ENCODE measurements at places on chromosomes 2 and 18.

GRCh38 chr2:11364565-11364887 lies 20.1 kb upstream of the ROCK2 start:
- DNase-seq: no peak

GRCh38 chr18:13223311-13224143 lies 5.0 kb downstream of the LDLRAD4 start:
- no peak for DNase-seq

DNA sequence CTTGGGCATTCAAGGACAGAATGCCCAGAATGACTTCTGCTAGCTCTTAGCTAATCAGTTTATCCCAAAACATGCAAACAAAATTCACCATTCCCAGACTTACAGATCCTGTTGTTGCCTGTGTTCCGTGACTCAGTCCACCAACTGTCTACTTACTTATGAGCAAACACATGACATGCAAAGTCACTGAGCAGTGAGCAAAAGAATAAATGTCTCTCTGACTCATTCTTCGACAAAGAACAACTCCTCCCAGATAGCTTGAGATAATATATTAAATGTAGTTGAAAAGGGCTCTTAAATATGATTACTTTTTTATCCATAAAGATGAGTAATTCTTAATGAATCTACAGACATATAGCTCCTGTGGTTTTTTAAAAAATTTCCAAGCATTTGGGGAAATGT lies 9.0 kb upstream of the CREG2 start:
- DNase-seq: no peak

GRCh38 chr18:400456-400855 lies 100.0 kb downstream of the COLEC12 start:
- DNase-seq: no peak

DNA sequence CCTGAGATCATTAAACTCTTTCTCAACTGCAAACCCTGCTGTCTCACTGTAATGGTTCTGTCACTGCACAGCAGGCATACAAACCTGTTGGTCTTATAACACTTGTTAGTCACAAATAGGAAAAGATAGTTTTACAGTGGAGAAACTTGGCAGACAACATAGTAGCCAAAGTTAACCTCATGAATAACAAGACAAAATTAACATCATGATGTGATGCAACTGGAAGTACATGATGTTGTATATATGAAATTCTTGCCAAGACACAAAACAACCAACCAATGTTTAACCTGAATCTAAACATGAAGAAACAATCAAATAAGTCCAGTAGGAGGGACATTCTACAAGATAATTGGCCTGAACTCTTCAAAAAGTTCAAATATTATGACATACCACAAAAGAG lies 189.3 kb downstream of the RNF152 start:
- no peak for DNase-seq

- DNase-seq: no peak
These were observed 28.8 kb upstream of the TBC1D8 start for GRCh38 chr2:101179982-101180381.

DNA sequence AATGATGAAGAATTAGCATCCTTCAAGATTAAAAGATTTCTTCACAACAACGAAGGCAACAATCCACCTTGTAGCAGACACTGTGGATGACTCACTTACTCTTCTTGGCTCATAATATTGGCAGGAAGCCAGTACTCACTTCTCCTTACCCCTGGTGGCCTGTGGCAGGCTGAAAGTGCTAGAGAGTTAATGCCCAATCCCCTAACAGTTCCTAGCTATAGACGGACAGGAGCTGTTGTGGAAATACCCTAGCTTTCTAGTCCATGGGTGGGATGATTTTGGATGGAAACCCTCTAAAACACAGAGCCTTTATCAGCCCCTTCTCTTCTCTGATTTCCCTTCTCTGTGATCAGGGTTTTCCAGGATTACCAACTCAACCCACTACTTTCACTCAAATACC lies 128.6 kb upstream of the NYAP2 start:
- DNase-seq: peak; percentile 15

GRCh38 chr18:58321986-58322385 lies 278.0 kb downstream of the NEDD4L start:
- peak; percentile 57 for DNase-seq

DNA sequence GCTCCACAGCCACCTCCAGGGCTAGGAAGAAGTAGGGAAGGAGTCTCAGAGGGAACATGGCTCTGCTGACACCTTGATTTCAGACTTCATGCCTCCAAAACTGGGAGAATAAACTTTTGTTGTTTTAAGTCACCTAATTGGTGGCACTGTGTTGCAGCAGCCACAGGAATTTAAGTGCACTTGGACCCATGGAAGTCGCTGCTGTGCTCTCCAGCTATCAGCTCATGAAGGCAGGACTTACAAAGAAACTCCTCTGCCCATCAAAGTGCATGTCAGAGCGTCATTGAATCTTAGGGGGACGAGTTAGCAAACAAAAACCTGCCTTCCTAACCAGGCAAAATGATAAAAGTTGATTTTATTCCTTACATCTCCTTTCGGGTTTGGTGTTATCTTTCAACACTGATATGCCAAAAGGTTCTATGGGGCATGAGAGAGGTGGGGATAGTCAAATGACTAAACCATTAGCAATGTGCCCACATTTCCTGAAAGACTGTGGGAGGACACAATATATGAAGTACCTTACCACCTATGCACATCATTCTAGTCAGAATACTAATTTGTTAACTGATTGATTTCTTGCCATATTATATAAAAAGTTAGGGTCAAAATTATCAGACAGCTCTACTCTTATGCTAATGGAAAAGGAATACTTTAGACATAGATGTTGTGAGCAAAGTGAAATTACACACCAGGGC lies 235.8 kb upstream of the TNP1 start:
- no peak for DNase-seq

DNA sequence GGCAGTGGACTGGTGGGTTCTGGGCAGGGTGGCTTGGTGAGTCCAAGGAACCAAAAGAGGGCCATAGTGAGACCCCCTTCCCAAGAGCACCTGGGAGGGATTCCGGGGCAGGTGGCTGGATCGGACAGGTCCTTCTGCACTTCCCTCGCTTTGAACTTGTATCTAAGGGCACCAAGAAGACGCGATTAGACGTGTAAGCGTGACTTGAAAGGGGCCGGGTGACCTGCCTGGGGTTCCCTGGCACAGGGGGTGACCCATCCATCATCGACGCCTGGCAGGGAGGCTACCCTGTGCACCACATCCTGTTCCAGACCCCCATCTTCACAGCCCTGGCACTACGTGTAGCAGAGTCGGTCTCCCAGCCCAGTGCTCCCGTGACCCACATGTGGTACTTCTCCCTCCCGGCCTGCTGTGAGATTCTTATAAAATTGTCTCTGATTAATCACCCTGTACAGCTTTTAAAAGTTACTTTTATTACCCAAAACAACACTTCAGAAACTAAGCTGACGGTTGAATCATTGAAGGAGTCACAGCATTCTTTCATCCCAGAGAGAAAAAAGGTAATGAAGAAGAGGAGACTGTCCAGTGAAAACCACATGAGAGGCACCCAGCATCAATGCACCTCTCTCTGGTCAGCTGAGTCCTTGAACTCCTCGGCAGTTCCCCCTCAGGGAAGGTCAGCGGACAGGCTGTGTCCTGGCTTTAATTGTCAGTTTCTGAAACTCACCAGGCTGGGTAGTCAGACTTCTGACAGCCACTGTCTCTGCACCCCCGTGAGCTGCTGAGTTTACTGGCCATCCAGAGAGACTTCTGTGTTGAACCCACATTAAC lies 13.0 kb downstream of the SH3BP4 start:
- no peak for DNase-seq

DNA sequence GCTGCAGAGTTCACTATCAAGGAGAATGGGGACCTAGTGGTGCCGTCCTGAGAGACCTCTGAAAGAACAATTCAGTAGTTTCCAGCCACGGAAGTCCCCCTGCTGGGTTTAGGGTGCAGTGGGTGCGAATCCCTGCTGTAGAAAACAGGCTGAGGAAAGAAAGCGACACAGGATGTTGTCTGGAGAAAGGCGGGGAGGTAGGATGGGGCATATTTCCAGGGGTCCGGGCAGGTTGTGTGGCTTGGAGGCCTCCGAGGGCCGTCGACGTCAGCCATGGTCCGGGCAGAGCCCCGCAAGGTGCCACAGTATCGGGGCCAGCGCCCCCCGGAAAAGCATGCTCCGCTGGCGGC lies 807 bp upstream of the CREB1 start:
- DNase-seq: peak; percentile 54

GRCh38 chr18:52325997-52326396 lies 14.0 kb upstream of the DCC start:
- no peak for DNase-seq

GRCh38 chr2:153386481-153386897 lies 92.1 kb downstream of the RPRM start:
- DNase-seq: no peak

- no peak for DNase-seq
These were observed 74.7 kb downstream of the KLHL14 start for GRCh38 chr18:32698153-32698552.

GRCh38 chr18:70276416-70277191 lies 12.2 kb upstream of the SOCS6 start:
- DNase-seq: no peak

GRCh38 chr2:3454802-3455201 lies 64.5 kb downstream of the ADI1 start:
- no peak for DNase-seq

DNA sequence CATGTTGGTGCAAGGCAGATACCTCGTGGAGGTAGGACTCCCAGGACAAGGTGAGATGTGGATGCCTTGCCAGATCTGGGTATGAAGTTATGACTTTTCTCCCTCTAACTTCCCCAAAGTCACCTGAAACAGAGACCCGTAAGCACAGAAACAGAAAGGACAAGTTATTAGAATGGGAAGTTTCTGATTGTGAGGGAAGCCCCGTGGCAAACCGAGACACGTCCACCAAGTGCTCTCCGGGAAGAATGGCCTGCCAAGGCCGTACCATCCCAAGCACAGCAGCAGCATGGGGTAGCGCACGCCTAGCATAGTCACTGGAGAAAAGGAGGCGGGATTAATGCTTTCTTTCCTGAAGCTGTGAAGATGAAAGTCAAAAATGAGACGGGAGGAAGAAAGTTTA lies 110.6 kb downstream of the ZNF532 start:
- DNase-seq: no peak

- no peak for DNase-seq
These were observed 1305.0 kb downstream of the CNTNAP5 start for GRCh38 chr2:125330133-125330532.

- DNase-seq: no peak
These were observed 153.1 kb upstream of the ARL4C start for GRCh38 chr2:234649951-234650350.

DNA sequence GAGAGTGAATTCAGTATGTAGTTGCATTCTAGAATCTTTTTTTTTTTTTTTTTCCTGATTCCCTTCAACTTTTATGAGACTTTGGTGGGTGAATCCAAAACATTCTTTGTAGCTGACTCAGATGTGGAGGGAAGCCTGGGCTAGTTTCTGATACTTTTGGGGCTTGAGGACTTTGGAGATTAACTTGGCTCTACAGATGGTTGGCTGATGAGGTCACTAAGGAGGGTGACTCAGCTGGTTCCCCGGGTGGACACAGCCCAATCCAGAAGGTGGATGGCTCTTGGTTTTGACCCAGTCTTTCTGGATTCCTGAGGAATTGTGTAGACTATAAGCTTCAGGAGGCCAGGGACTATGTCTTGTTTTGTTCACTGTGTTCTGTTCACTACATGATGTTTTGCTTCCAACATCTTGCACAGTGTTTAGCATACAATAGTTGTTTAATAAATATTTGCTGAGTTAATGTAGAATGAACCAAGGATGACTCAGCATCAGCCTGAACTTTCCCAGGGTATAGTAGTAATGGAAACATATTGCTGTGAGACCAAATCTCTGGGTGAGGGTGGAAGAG lies 30.5 kb downstream of the LAMA3 start:
- DNase-seq: no peak

DNA sequence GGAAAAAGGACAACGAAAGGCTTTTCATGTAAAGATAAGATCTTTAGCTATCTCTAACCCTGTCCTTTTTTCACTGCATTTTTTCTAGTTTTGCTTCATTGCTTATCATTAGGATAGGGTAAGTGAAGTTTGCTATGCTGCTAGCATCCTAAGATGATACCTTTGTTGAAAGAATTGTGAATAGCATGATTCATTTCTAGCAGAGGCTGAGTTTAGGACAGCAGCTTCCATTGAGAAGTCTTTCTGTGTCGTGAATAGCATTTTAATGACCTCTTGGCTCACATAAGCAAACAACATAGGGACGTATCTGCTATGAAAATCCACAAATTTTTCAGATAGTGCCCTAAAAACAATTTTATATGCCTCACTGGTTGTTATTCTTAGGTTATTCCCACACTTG lies 36.4 kb upstream of the GAREM2 start:
- no peak for DNase-seq

GRCh38 chr2:75751824-75752468 lies 41.2 kb upstream of the GCFC2 start:
- DNase-seq: no peak

- DNase-seq: no peak
These were observed 8.0 kb downstream of the COPS9 start for GRCh38 chr2:240127911-240128607.

- DNase-seq: no peak
These were observed 267.0 kb downstream of the STK39 start for GRCh38 chr2:167980439-167980838.

GRCh38 chr2:22958308-22958707 lies 426.7 kb upstream of the KLHL29 start:
- DNase-seq: no peak

- DNase-seq: no peak
These were observed 16.8 kb downstream of the KIF1A start for GRCh38 chr2:240803191-240803590.

DNA sequence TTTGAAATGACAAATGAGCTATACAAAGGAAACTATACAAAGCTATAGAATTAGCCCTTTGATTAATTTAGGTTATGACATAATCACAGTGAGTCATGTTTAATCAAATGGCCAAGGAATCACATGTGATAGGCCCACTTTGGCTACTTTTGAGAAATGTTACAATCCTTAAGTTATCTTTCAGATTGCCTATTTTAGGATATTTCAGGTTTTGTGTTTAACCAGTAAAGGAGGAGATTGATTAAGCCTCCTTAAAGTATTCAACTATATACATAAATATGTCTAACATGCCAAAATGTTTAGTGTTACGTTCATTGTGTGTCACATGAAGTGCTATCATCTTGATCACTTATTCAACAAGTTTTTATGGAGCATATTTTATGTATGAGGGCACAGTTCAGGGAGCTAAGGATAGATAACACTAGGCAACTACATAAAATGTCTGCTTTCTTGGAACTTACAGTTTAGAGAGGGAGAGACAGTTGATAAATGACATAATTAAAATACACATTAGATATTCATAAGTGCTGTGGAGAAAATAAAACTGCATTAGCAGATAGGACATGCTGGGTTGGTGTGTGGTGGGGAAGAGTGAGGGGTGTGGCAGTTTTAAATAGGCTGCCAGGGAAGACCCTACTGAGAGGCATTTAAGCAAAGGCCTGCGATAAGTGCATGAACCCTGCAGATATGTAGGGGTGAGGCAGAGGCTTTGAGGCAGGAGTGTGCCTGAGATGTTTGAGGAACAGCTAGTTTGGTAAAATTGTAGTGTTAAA lies 77.2 kb downstream of the LTBP1 start:
- DNase-seq: no peak

DNA sequence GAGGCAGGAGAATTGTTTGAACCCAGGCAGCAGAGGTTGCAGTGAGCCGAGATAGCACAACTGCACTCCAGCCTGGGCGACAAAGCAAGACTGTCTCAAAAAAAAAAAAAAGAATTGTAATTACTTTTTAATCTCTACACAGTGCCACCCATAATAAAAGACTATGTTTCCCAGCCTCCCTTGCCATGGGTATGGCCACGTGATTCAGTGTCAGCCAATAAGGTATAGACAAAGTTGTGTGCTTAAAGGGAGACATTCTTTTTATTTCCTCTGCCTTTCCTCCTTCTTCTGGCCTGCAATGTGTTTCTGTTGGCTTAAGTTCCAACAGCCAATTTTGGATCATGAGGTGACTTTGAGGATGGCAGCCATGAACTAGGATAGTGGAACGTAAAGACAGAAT lies 406.9 kb downstream of the LNPK start:
- no peak for DNase-seq
